ENCODE measurements at places on chromosomes 4 and X.

- DNase-seq, result no peak
Observed at GRCh38 chrX:110004731-110005369, 1.9 kb downstream of the TMEM164 start.

GRCh38 chrX:10450229-10450958, 170.0 kb downstream of the MID1 start:
- DNase-seq, result no peak

DNA sequence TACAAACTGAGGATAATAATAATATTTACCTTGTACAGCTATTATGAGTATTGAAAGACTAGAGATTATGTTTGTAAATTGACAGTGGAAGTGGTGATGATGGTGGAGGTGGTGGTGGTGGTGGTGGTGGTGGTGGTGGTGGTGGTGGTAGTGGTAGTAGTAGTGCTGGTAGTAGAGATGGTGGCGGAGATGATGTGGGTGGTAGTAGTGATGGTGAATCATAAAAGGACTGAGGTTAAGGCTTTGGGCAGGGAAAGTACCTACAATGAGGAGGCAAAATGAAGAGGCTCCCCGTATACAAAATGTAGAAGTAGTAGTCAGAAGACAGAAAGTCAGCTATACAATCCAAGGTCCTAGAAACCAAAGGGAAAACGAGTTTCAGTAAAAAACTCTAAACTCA, 214.1 kb downstream of the BCOR start:
- no peak for DNase-seq

- no peak for DNase-seq
Observed at GRCh38 chr4:185280608-185281007, 71.2 kb downstream of the SNX25 start.

DNA sequence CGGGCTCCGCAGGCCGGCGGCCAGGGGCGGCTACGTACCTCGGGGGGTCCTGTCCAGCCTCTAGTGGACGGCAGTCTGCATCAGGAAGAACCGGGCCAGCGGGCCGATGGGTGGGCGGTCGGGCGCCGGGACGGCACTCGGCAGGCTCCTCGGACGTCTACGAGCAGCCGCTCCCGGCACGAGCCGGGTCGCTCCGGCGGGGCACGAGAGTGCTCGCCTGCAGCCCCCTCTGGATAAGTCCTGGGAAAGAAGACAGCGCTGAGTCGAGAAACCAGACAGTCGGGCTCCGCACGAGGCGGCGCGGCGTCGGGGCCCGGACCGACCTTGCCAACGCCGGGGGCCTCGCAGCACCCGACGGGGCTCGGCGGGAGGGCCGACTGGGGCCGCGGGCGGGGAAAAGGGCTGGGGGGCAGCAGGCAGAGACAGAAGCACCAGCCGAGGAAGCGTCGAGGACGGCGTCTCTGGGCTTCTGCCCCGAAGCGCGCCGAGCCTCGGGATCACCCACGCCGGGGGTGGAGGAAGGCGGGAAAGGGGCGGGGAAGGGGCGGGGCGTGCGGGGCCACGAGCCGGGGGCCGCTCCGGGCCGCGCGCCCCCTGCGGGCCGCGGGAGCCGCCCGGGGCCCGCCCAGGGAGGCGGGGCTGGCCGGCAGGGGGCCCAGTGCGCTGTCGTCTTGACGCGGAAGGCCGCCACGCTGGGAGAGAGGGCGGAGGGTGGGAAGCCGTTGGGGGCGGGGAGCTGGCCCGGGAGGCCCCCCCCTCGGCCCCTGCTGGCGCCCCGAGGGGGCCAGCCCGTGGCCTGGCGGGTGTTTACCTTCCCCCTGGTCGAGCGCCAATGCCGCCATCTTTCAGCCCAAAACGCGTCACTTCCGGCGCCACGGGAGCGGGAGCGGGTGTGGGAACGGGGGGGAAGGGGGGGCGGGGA, 1.9 kb downstream of the KLHL15 start:
- DNase-seq, result peak; percentile 75
